ENCODE measurements at places on chromosomes 16 and 17. TPM values are rescaled to one million over a fixed set of nuclear protein-coding genes. Genes with fewer than 3 reads are reported as not detected.

ADAD2 gene
- not detected for total RNA-seq

HOXB2 gene
- total RNA-seq = 28.1 TPM

ABCA10 gene
- total RNA-seq = 0.24 TPM

CACNA1G gene
- 0.07 TPM for total RNA-seq

PRSS53 gene
- total RNA-seq = 4.3 TPM

ITGAX gene
- 45.9 TPM for total RNA-seq

HOXB9 gene
- total RNA-seq = 0.21 TPM

DNA sequence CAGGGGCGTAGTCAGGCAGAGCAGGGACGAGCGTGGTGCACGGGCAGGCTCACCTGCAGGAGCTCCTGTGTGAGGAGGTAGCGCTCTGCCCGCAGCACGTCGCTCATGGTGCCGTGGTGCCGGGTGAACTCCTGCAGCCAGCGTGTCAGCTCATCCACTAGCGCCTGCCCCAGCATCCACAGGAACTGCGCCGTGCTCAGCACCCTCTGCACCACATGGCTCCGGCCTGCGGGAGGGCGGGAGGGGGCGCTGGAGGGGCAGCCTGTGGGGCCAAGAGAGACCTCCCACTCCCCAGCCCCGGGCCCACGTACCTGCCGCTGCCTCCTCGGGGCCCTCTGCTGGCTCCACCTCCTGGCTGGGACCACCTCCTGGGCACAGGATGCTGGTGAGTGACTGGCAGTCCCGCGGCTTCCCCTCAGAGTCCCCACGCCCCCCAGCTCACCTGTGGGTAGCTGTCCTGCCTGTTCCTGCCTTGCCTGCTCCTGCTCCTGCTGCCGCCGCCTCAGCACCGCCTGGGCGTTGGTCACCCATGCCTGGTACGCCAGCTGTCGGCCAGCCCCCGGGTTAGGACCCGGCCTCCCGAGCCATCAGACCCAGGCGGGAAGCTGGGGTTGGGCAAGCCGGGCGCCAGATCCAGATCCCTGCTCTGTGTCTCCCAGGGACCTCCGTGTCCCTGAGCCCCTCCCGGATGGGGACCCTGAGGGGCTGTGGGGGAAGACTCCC lies 16.6 kb downstream of the CTU2 start:
- DNase-seq = no peak

DNA sequence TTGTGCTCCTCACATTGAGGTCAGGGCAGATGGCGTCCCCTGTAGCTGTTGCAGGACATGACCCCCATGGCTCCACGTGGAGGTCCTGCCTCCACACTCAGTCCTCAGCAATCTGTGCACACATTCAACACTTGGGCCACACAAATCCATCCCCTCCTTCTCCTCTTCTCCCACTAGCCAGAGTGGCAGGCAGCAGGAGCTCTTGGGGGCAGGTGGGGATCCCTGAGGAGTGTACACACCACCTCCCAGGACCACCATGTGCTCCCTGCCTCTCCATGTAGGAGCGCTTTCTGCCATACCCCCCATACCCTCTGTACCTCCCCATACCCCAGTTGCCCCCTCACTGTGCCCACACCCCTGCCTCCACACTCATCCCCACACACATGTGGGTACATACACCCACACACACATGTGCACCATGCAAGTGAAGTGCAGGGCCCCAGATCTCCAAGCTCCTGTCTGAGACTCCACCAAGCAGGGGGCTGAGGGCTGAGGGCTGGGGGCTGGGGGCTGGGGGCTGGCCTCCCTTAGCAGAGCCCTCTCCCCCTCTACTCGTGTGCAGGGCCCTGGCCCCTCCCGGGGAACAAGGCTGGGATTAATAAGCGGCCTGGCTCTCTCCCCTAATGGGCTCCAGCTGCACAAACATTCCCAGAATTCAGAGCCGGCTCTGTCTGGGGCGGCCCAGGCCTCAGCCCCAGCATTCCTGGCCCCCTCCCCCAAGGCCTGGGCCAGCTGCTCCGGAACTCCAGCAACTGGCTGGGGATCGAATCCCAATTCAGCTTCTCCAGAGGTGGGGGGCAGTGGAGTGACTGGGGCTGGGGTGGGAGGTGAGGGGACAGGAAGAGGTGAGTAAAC lies 48.2 kb upstream of the MEIOC start:
- no peak for DNase-seq

- no peak for DNase-seq
These were observed 29.9 kb downstream of the DCUN1D3 start for GRCh38 chr16:20870122-20870820.

DNA sequence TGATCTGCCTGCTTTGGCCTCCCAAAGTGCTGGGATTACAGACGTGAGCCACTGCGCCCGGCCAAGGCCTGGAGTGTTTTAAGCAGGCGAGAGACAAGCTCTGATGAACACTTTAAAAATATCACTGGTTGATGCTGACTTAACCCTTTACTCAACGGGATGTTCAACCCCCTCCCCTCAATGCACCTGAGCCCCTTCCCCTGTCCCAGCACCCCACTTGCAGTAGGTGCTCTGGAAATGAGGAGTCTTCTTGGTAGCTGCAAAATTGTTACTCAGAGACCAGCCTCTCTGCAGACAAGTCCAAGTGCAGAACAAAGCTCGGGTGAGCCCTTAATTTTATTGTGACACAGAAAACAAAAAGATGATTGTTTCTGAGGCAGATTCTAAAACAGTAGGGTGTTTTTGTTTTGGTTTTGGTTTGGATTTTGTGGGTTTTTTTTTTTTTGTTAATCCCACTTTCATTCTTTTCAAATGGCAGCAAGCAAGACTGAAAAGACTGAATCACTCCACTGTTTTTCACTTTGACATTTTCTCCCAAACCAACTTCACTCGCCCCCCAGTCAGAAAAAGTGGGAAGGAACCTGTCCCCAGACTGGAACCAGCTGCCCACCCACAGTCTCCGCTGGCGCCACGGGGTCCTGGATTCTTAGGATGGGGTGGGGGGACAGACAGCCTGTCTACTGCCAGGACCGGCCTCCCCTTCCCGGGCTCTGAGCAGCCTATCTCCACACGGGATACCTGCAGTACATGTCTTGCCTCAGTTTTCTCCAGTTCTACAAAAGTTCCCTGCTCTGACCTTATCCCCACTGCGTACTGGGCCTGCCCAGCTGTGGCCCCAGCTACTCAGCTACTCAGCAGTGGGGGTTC lies 5.2 kb upstream of the PLLP start:
- peak; percentile 60 for DNase-seq

- peak; percentile 80 for DNase-seq
These were observed 101.6 kb downstream of the RAB11FIP4 start for GRCh38 chr17:31492880-31493655.

GRCh38 chr16:84618581-84619460 lies 943 bp upstream of the COTL1 start:
- no peak for DNase-seq

DNA sequence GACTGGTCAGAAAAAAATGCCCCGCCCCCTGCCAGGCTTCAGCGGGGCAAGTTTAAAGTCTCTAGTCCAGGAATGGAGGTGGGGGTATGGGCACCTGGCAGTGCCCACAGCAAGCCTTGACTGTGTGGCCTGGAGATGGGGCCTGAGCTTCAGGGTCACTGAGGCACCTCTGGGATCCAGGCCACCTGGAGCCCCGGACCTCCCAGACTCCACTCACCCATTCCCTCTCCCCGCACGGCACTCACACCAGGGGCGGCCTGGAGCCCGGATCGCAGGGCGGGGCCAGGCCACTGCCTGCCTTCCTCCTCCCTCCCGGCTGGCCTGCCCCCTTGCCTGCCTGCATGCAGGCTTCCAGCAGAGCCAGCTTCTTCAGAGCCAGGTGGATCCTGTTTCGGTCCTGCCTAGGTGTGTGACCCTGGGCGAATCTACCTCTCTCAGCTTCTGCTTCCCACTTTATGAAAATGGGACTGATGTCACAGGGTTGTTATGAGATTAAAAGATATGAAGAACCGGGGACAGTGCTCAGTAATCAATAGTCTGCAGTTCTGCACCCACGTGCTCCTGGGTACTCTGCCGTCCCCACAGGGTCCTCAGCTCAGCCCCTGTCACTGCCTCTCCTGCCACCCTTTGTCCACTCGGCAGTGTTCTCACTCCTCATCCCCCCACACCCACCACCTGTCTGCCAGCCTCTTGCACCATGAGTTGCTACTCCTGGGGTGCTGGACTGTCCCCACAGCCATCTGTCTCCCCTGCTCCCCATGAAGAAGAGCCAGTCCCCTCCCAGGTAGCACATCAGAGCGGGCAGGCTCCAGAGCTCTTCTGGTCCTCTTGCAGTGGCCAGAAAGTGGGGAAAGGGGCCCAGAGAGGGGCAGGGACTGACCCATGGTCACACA lies 1.2 kb upstream of the TCAP start:
- DNase-seq = no peak

DNA sequence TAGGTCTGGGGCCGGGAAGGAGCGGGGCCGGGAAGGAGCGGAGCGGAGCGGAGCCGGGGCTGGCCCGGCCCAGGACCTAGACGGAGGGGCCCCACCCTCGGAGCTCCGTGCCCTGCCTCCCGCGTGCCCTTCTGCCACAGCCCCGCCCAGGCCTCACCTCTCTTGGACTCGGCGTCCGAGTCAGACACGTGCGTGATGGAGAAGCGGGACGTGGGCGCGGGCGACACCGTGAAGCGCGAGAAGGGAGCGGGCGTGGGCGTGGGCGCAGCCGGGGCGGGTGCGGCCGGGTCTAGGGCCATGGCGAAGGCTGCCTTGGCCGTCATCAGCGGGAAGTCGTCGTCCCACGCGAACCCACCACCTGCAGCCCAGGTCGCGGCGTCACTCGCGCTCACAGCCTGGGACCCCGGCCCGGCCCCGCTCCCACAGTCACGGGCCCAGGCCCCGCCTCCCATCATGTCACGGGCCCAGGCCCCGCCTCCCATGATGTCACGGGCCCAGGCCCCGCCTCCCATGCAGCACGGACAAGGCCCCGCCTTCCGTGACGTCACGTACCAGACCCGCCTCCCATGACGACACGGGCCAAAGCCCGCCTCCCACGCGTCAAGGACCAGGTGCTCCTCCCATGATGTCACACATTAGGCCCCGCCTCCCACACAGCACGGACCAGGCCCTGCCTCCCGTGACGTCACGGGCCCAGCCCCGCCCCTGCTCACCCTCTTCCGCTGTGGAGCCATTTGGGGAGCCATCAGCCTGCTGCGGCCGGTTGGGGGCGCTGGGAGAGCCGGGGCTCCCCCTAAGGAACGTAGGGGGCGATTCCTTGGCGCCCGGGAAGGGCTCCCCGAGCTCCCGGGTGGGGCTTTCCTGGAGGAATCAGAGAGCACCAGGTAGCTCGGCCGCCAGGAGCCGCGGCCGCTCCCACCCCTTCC lies 45.8 kb upstream of the PVALEF start:
- DNase-seq = peak; percentile 97

DNA sequence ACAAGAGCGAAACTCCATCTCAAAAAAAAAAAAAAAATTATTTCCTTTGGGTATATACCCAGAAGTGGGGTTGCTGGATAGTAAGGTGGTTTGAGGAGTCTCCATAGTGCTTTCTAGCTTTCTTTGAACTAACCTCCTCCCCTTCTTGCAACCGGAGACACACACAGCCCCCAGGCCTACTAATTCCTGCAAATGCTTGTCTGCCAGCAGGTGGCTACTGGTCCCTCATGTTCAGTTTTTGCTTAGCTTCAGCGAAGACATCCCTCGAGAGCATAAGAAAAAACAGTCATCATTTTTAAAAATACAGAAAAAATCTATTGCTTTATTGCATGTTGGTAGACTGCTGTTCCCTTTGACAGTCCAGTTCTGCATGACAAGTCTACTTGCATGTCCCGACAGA lies 439.0 kb downstream of the UTP18 start:
- DNase-seq = no peak

- DNase-seq = no peak
These were observed 24.2 kb upstream of the HNF1B start for GRCh38 chr17:37769050-37769449.

Data from activated CD4-positive, alpha-beta T cell treated with anti-CD3 and anti-CD28 coated beads, Interleukin-2, amount 10 ng/mL, durations not matched to agents 24 days and 14 days (primary cell).